Gastrocnemius medialis (tissue), 4 donors: ENCODE measurements at places on chromosomes 13 and 19. TPM values are rescaled to one million over a fixed set of nuclear protein-coding genes. Genes with fewer than 3 reads are reported as not detected.

LIM2 gene
- total RNA-seq, result not detected

SRRM5 gene
- 0.09 TPM for total RNA-seq

IRS2 gene
- 65.6 TPM for total RNA-seq

IZUMO2 gene
- total RNA-seq, result not detected

TMPRSS9 gene
- total RNA-seq, result not detected

TLE5 gene
- total RNA-seq, result 453 TPM

C1QTNF9 gene
- 1.8 TPM for total RNA-seq
